Activated naive CD8-positive, alpha-beta T cell treated with anti-CD3 and anti-CD28 coated beads, Interleukin-2, amount 10 ng/mL, durations not matched to agents 7 days and 5 days (primary cell): ENCODE measurements at places on chromosomes 3 and 15. TPM values are rescaled to one million over a fixed set of nuclear protein-coding genes. Genes with fewer than 3 reads are reported as not detected.

DNA sequence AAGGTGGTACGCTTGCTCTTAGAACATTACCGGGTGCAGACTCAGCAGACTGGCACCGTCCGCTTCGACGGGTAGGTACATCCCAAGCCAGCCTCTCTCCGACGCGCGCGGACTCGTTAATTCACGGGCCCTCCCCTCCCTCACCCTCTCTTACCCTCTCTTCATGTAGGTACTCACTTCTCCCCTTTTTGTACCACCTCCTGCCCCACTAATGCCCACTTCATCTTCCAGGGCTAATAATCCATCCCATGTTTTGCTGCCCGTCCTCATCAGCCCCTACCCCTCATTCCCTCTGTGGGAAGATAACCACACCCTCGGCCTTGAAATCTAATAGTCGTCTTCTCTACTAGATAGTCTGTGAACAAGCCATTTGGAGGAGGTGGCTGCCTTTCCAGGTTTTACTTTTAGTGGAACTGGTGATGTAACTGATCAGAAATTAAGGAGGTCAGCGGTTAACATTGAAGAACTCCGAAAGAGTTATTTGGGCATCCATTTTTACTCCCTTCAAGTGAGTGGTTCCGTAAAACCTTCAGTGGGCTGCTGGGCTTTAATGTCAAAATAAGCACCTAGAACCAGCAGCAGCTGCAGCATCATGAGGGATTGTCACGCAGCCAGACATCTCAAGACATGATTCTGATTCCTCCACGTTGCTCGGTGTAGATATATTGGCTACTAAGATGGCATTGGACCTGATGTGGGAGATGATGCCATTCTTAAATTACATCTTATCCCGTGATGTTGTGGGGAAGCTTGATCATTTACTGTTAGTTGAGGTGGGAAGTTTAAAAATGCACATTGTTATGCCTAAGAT lies 1.3 kb downstream of the FEM1B start:
- DNase-seq, result no peak

DNA sequence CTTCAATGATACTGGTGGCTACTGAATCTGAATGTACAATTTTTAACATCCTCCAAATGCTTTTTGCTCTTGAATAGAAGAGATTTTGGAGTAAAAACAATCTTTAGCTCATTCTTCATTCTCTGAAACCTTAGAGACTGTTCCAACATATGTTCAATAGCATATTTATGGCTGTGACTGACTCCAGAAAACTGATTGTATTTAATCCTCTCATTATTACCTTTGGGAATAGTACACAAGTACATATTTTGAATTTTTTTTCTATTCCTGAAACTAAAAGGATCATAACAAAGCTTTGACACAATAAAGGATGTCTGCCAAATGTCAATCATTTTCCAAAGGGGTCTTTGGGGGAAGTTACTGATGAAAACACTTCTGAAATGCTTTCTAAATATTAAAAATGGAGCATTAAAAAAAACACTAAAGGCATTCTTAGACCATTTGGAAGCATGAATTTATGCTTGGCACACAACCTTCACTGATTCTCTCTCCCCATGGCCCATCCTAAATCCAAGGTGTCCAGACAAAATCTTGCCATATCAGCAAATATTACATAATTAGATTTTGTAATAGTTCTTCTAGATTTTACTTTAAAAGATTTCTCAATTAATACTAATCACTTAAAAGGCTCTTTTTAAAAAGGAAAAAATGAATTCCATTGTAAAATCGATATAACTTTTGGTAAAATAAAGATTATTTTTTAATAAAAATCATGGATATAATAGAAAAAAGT lies 936.8 kb downstream of the EPHA3 start:
- DNase-seq, result no peak

- DNase-seq, result no peak
Measured at GRCh38 chr3:33149342-33149741, 35.5 kb downstream of the CRTAP start.

GRCh38 chr15:67521783-67522568 lies 1.0 kb downstream of the C15orf61 start:
- no peak for DNase-seq

DNA sequence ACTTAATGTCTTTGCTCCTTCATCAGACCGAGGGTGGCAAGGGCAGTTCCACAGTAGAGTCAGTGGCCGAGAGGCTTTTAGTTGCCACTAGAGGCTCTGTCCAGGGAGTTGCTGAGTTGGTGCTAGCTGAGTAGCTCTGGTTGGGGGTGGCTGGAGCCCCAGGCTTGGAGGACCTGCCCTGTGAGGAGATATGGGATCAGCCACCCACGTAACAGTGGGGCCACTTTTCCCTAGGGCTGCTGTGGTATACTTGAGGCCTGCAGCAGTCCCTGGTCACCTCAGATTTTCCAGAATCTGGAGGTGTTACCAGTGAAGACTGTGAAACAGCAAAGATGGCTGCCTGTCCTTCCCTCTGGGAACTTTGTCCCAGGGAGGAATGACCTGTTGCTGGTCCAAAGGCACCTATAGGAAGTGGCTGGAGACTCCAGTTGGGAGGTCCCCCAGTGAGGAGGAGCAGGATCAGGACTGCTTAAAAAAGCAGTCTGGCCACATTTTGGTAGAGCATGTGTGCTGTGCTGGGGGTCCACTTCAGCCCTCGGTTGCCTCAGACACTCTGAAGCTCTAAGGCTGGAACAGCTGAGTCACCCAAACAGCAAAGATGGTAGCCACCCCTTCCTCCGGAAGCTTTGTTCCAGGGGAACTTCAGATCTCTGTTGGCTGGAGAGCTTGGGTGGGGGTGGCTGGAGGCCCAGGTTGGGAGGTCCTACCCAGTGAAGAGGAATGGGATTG lies 72.9 kb downstream of the AKAP13 start:
- no peak for DNase-seq

SAMMSON gene
- total RNA-seq, result not detected
